Activated CD8-positive, alpha-beta memory T cell treated with anti-CD3 and anti-CD28 coated beads for 1 hour (primary cell): ENCODE measurements at places on chromosomes 1 and 21.

DNA sequence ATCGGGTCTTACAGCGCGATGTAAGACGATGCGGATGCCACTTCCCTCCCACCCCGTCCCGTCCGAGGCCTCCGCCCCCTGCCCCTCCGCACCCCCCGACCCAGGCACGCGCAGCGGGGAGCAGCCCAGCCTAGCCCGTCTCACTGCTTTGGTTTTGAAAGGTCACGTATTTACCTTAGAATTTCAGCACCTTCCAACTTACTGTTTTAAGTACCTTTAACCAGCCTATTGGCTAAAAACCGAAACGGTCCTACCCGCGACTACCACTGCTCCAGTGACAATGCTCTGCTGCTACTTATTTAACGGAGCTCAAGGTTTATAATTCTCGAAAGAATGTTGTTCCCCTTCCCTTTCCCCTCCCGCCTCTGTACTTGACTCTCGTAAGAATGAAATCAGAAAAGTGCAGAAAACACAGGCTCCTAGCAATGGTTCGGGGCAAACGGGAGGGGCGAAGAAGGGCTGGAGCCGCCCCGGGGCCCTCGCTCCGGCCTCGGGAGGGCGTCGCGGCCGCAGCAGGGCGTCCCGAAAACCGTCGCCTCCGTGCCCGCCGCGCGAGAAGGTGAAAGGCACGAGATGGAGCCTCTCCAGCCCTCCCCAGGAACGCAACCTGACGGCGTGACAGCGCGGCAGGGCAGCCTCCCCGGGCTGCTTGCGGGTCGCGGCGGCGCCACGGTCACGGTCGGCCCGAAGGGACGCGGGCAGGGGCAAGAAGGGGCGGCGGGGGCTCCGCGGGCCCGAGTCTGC lies 667 bp downstream of the TMEM50B start:
- DNase-seq = no peak

DNA sequence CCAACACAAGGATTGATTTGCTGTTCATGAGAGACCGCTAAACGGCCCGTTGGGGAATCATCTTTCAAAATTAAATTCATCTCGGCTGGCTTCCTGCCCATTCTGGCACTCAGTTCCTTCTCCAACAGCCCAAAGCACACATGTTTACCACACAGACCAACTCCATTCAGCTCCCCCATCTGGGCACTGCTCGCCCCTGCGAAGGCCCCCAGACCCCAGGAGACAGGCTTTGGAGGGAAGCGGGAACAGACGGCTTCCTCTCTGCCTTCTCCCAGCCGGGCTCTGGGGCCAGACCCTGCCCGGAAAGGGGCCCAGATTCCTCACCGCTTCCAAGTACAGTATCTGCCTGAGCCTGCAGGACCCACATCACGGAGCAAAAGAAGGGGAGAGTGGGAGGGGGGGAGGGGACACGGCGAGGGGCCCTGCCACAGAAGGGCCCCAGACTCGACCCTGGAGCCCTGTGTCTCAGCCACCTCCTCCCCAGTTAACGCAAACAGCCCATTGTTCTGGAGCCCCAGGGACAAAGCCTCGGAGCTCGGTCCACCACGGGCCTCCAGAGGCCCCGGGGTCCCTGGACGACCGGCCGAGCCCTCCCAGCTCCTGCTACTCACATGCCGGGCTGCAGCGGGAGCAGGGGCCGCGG lies 660 bp downstream of the MEGF6 start:
- no peak for DNase-seq

DNA sequence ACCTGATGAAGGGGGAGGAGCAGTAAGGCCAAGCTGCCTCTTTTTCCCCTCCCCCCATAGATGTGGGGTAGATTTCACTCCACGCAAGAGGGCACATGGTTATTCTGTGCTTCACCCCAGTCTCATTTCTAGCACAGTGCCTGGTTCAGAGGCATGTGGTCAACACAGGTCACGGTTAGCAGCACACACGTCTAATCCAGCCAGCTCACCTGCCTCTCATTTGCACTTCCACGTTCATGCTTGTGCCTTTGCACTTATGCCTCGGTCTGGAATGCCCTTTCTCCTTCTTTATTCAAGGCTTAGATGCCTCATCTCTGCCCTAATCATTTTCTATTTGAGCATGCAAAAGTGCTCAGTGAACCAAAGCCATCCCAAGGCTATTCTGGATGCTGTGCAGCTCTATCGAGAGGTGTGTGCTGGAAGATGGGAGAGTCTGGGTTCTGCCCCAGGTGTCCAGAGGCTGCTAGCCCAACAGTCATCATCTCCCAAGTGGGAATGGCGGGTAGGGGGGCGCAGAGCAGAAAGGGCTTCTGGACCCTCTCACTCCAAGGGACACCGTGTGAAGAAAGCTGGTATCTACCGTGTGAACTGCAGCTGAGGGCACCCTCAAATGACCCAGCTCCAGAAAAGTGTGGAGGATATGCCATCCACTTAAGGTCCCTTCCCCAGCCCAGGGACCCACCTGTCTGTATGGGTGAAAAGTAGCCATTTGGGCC lies 2.1 kb upstream of the A3GALT2 start:
- no peak for DNase-seq

DNA sequence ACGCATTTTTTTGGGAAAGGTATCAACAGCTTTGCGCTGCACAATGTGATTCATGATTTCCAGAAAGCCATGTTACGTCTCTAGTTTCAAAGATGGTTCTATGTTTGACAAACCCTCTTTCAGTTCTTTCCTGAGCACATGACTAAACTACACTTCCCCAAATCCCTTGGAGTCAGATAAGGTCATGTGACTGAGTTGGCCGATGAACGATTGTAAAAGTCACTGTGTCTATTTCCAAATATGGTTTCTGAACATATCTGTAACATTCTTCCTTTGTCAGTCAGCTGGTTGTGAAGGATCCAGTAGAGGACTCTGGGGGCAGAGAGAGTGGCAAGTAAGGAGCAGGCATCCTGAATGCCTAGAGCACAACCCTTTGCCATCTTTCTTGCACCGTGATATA lies 35.4 kb downstream of the TMPRSS15 start:
- DNase-seq = no peak

DNA sequence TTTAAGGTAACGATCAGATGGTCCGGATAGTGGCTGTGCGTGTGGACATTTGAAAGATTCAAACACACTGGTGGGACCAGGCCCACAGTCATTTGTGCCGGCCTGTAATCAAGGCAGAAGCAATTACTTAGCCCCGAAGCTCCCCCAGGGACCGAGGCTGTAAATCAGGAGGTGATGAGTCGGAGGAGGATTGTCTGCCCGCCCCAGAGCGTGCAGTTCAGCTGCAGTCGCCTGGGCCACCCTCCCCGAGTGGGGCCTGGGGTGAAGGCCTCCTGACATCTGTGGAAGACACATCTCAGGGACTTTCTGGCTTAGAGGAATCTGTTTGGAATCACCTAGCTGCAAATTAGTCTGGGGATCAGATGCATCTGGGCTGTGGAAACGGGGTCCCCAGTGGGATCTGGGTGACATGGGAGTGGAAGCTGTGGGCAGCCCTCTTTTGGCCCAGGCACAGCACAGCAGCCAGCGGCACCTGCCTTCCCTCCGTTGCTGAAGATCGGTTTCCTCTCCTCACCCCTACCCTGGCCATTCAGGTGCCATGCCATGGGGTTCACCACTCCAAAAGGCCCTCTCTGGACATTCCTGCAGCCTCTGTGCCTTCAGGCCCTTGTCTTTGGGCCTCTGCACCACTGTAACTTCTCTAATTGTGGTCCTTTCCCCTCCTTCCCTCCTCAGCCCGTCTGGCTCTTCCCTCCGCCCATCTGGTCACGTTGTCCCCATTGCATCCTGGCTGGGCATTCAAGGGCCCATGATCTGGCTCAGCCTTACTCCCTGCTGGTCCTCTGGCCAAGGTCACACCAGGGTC lies 25.7 kb downstream of the LHX4 start:
- DNase-seq = no peak

- no peak for DNase-seq
Observed at GRCh38 chr21:18138507-18138906, 106.1 kb upstream of the CHODL start.

GRCh38 chr1:47658161-47658920 lies 220.5 kb downstream of the FOXD2 start:
- DNase-seq = no peak

DNA sequence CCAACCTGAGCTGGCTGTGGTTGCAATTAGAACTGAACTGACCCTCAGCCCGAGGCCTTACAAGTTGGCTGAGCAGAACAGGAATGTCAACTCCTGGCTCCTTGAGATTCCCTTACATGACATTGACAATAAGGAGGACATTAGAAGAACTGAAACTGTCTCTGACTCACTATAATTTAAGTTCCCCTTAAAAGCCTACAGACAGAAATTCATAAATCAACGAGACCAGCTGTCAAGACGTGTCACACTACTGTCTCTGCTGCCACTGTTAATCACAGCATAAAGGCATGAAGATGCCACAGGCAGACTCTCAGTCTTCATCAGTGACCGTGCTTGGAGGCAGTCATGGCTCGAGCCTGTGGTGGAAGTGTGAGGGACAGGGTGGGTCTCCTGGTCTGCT lies 168.8 kb downstream of the GABPA start:
- DNase-seq = no peak

DNA sequence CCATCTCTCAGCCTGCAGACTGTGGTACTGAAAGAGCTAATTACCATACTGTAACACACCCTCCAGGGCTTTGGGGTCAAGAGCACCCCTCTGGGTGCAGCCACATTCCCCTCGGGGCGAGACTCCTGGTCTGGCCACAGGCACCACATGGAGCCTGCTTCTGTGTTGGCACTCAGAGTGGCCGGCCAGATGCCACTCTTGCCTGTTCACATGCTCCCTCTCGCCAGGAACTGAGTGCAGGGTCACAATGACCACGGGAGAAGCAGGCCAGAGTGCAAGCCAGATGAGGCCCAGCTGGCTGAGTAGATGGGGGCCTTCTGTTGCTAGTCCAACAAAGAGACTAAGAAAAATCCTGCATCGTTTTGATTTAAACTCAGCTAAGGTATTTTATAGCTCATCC lies 864.0 kb downstream of the KCNT2 start:
- no peak for DNase-seq

DNA sequence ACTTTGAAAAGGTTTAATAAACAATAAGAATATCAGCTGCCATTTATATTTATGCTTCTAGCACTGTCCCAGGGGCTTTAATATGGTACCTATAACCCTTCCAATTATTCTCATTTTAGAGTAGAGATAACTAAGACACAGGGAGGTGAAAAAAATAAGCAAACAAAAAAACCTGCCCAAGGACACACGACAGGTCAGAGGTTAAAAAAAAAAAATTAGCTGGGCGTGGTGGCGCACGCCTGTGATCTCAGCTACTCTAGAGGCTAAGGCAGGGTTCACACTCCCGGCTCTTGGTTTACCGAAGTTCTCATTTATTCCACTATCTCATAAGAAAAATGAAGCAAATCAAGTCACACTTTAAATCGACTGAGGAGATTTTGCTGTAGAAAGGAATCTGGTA lies 34.7 kb upstream of the CNN3 start:
- no peak for DNase-seq

GRCh38 chr1:169595764-169596711 lies 9.8 kb upstream of the F5 start:
- no peak for DNase-seq

GRCh38 chr1:113439277-113439670 lies 49.0 kb downstream of the MAGI3 start:
- DNase-seq = no peak

DNA sequence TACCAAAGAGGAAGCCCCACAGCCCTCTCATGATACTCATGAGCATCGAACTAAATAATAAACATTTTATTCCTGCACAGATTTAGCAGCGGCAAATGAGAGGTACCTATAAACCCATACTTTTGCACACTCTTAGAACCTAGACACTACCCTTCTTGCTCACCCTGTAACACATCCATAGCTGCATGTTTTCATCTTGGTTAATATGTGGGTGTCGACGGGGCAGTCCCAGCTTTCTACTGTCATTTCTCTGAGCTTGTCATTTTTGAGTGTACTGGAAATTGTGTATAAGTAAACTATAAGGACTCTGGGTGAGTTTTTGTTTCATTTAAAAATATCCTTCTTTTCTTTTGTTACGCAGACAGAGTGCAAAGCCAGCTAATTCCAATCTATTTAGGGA lies 25.5 kb downstream of the OVGP1 start:
- no peak for DNase-seq

DNA sequence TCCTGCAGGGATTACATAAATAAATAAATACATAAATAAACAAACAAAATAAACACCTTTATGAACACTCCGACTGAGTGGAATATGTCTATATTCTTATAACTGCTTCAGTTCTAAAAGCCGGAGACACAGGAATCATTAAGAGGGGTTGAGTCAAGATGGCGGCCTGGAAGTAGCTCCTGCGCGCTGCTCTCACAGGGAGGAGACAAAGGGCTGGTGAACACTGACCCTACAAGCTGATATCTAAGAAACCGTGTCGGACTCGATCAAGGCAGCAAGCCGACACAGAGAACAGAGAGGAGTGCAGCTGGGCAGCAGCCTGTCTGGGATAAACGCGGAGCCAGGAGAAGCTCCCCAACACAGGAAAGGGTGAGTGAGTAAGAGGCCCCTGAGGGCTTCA lies 1098.6 kb upstream of the NCAM2 start:
- no peak for DNase-seq

GRCh38 chr1:227127891-227128290 lies 187.8 kb downstream of the COQ8A start:
- no peak for DNase-seq

- DNase-seq = no peak
Observed at GRCh38 chr21:42022906-42023305, 12.7 kb upstream of the ZBTB21 start.

- DNase-seq = no peak
Observed at GRCh38 chr21:30695956-30696355, 22.6 kb downstream of the KRTAP21-3 start.

GRCh38 chr1:63794939-63795378 lies 21.1 kb downstream of the ROR1 start:
- no peak for DNase-seq

GRCh38 chr1:85133565-85134159 lies 67.2 kb downstream of the SYDE2 start:
- no peak for DNase-seq

- no peak for DNase-seq
Observed at GRCh38 chr1:169113613-169114119, 7.2 kb downstream of the ATP1B1 start.

GRCh38 chr1:228280961-228281591 lies 73.2 kb downstream of the OBSCN start:
- no peak for DNase-seq

GRCh38 chr21:33984021-33984481 lies 68.4 kb upstream of the ATP5PO start:
- no peak for DNase-seq

GRCh38 chr1:186611156-186611555 lies 69.1 kb downstream of the PTGS2 start:
- no peak for DNase-seq

DNA sequence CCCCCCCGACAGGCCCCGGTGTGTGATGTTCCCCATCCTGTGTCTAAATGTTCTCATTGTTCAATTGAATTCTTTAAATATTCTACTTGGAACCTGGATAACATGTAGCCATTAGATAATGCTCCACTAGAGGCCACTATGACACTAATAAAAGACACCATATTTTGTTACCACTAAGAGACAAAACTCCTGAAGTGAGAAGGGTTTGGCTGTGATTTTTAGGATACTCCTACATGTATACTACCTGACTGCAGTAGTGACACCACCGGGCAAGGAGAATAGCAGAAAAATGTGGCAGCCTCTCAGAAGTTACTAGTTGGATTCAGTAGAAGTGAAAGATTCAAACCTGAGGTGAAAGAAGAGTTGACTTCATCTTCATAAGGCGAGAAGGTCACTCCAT lies 36.0 kb downstream of the F5 start:
- DNase-seq = no peak
